Inflammatory macrophage treated with lipopolysaccharide for 4 hours (primary cell): ENCODE measurements at places on chromosomes 4 and X.
A peak's percentile ranks its signal among the peaks of the same experiment; 100 is the strongest.

DNA sequence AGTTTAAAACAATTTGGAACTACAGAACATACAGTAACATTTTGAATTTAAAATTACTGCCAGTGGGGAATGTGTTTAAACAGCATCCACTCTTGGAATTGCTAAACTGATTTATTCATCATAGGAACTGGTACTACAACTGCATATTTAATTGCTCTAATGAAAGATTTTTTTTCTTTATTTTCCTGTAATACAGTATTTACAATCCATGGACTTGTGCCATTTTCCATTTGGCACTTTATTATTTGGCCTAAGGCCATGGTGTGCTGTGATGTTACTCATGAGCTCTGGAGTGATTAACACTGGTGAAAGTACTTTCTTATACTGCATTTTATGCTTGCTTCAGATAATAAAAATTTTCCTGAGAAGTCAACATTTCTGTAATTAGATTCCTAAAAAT lies 69.7 kb upstream of the NUDT6 start:
- DNase-seq = no peak

DNA sequence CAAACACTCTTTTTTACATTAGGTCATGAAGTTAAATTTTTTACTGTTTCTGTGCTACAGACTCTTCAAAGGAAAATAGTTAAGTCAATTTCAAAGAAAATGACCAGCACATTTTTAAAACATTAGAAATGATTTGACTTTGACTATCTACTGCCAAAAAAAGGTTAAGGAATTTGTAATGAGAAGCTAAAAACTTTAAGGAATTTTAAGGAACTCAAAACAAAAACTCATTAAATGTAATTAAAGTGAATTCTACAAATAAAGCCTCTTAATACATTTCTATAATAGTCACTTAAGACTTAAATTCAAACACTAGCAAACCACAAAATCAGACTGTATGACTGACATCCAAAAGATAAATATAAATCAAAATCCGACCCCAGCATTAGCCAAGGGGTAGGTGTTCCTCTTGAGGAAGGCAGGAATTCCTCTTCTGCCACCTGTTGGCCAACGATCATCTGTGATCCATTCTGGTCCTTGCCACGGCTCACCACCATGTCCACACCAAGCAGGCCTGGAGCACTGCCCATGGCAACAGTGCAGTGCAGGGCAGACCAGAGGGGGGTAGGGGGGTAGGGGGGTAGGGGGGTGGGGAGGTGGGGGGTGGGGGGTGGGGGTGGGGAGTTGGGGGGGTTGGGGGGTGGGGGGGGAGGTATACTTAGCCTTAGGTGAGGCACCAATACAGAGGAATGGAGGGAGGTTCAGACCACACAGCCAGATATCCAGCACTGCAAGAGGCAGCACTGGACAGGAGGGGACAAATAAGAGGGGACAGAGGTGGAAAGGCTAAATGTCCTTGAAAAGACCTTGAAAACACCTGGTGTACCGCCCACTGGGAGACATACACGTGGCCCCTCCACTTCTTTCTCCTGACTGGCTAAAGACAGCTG lies 287.4 kb downstream of the CHIC1 start:
- DNase-seq = no peak

GRCh38 chr4:86959588-86960500 lies 25.0 kb downstream of the AFF1 start:
- DNase-seq = no peak

- no peak for DNase-seq
Measured at GRCh38 chr4:129972257-129972656, 876.3 kb downstream of the C4orf33 start.

GRCh38 chr4:27023366-27023765 lies 162.7 kb downstream of the STIM2 start:
- no peak for DNase-seq

DNA sequence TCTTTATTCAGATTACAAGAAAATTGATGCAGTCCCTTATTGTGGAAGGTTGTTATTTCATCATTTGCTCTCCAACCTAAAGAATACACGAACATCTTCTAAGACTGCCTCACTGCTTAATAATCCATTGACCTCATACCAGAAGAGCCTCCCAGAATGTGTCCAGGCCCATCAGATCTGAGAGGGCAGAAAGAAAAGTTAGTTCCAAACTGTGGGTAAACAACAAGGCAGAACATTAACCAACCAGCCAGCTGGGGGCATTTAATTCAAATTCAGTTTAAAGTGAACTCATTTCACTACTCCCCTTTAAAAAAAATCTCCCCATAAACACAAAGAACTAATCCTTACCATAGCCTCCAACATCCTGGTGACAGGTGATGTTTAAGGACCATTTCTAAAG lies 13.8 kb downstream of the GPC4 start:
- no peak for DNase-seq

- DNase-seq = no peak
Measured at GRCh38 chrX:100264200-100264599, 145.9 kb downstream of the PCDH19 start.

GRCh38 chrX:119492463-119492862 lies 24.2 kb downstream of the SLC25A5 start:
- DNase-seq = no peak

- peak; percentile 1 for DNase-seq
Measured at GRCh38 chrX:111168314-111168713, 72.3 kb downstream of the PAK3 start.

- DNase-seq = no peak
Measured at GRCh38 chr4:111501946-111502345, 643.3 kb upstream of the FAM241A start.

GRCh38 chr4:120673696-120674095 lies 248.8 kb downstream of the PRDM5 start:
- DNase-seq = no peak

DNA sequence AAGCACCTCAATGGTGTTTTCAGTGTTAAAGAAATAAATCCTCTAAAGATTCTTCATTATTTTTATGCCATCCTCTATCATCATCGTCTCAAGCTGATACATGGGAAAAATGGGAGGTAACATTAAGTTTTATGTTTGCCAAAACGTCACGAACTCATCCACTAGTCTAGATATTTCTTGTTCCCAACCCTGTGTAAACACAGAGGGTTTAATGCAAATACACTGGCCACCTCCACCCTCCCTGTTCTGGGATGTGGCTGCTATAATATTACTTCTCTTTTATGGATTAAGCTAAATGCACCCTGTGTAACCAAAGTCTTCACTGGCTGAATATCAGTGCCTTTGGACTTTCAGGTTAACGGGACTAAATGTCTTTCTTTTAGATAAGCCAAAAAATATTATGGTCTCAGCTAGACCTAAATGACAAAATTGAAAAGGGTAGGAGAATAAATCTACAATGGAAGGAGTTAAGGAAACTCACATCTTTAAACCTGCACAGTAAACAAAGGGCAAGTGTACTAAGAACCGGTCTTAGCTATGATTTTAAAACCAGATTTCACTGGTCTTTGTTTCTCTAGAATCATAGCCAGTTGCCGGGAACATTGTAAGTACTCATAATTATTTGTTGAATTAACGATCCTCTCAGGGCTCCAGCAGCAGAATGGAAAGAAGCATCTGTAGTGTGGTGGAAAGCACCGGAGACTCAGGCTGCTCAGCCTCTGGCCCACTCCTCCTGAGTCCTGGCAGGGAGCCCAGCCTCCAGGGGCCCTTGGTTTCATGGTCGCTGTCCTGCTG lies 103.5 kb upstream of the NOCT start:
- DNase-seq = no peak

- no peak for DNase-seq
Measured at GRCh38 chr4:67573193-67573592, 14.7 kb downstream of the STAP1 start.

DNA sequence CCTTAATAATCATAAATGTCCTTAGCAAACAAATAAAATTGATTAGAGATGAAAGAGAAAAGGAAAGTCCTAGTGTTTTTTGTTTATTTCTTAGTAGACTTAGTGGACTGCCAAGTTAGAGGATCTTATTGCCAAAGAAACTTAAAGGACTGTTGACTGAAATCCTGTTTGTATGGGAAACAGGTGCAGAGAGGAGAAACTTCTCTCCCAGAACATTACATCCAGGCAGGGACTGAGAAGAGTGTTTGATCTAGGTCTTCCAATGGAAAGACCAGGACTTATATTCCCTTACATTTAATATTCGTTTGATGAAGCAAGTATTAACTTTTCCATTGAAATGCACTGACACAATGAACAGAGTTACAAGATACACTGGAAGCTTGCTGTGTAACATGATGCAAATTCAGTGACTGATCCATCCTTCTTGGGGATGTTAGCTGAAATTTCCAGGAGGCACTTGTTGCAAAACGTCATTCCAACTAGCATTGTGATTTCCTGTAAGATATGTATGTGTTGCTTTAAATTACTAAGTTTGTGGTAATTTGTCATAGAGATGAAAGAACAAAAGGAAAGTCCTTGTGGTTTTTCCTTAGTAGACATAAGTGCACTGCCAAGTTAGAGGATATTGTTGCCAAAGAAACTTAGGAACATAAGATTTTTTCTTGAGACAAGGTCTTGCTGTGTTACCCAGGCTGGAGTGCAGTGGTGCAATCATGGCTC lies 505.6 kb downstream of the STIM2 start:
- DNase-seq = no peak

DNA sequence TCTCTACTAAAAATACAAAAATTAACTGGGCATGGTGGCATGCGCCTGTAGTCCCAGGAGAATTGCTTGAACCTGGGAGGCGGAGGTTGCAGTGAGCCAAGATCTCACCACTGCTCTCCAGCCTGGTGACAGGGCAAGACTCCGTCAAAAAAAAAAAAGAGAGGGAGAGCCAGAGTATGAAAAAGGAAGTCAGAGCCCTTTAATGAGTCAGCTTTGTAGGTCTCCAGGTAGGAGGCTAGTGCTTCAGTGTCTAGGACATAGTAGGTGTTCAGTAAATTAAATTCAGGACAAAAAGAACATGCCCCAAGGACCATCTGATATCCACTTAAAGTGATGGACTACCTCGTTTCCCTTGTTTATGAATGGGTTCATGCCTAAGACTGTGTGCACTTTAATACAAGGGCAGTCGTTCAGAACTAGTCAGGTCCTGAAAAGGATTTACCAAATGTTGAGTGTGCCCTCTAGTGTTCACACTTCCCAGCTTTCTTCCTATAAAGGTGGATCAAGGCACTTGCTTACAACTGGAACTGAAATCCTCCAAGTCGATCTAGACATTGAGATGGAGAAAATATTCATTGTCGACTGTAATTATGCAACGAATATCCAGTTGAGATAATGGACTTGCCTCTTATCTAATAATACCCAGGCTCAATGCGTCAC lies 29.0 kb downstream of the F9 start:
- DNase-seq = peak; percentile 58
